ENCODE measurements at places on chromosomes 5 and 9.

DNA sequence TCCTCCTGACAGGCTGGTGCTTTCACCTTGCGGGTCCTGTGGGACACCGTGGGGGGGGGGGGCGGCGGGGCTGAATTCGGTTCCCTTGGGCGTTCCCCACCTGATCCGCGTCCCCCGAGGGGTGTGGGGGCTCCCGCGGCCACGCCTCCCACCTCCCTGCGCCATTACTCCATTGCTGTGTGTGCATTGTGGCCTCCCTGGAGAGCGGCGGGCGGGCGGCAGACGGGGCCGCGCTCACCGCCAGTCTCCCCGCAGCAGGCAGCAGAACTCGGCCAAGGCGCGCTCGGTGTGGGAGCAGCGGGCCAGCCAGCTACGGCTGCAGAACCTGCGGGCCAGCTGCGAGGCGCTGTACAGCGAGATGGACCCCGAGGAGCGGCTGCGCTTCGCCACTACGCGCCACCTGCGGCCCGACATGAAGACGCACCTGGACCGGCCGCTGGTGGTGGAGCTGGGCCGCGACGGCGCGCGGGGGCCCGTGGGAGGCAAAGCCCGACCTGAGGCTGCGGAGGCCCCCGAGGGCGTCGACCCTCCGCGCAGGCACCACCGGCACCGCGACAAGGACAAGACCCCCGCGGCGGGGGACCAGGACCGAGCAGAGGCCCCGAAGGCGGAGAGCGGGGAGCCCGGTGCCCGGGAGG lies 145.3 kb downstream of the CACNA1B start:
- no peak for DNase-seq

GRCh38 chr5:66718374-66719002 lies 122.3 kb downstream of the MAST4 start:
- peak; percentile 44 for DNase-seq

DNA sequence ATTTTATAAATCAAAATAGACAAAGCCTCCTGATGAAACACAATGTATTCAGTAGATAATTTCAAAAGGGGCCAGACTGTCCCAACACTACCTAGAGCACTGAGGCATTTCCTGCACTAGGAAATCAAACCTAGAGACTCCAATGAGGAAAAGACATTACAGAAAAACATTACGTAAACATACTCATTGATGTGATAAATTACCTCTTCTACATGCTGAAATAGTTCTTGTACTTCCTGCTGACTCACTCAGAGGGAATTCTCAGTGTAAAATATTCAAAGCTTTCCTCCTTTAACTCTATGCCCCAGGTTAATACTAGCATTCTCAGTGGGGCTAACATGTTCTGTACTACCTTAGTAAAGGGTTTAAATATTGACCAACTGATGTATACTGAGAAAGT lies 178.0 kb downstream of the ESM1 start:
- DNase-seq: no peak

- DNase-seq: no peak
Measured at GRCh38 chr9:4356306-4356705, 56.4 kb upstream of the GLIS3 start.

GRCh38 chr9:13865869-13866268 lies 448.1 kb downstream of the NFIB start:
- no peak for DNase-seq

DNA sequence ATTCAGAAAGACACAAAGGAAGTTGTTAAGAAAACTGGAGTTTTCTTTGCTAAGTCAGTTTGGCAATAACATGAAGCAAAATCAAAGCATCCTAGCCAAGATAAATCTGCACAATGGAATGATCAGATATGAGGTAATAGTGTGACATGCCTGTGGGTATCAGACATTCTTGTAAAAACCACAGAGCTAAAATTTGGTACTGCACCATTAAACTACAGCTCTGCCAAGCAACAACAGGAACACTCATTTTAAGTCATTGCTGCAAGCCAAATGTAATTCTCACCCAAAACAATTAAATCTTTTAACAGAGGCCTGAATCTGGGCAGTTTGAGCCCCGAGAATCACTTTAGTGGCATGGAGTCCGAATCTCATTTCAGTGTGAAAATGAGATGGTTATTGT lies 96.6 kb downstream of the VCAN start:
- peak; percentile 24 for DNase-seq

DNA sequence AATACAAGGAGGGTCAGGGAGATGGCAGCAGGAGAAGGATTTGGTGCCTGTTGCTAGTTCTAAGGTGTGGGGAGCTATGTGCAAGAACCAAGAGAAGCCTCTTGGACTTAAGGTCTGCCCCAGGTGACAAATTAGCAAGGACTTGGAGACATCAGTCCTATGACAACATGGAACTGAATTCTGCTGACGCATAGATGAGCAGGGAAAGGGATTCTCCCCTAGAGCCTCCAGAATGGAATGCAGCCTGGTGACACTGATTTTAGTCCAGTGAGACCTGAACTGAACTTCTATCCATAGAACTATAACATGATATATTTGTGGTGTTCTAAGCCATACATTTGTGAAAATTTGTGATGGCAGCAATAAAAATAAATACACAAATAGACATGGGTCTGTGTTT lies 215.6 kb downstream of the ESM1 start:
- DNase-seq: no peak

DNA sequence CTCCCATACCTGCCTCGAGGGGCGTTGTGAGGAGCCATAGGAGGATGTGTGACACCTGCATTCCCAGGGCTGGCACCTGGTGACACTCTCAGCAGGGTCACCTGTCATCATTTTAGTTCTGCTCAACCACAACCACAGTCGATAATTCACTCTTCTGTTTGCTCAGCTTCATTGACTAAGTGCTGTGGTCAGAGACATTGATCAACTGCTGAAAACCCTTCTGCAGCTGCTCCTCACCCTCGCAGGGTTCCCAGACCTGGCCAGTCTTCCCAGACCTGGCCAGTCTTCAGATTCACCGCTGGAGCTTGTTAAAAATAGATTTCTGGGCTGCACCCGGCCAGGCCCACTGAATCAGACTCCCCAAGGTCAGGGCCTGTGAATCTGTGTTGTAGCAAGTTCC lies 92.8 kb downstream of the MVB12B start:
- no peak for DNase-seq

- DNase-seq: no peak
Measured at GRCh38 chr9:116450378-116451139, 236.5 kb upstream of the TRIM32 start.

DNA sequence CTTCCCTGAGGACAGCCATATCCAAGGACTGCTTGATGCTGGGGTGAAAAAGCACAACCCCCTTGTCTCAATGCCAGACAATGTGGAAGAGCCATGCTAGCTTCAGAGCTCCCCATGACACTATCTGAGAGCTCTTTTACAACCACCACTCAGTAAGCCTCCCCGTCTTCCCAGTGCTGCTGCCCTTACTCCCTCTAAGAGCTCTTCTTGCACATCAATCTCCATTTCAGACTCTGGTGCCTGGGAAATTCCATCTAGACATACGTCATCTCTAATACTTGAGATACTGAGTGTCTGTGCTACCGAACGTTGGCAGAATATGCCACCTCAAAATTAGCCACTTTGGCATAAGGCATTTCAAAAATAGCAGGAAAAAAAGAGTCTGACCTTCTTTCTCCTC lies 94.5 kb downstream of the EDIL3 start:
- DNase-seq: no peak

- DNase-seq: no peak
Measured at GRCh38 chr9:133080161-133080560, 18.4 kb downstream of the CEL start.

- no peak for DNase-seq
Measured at GRCh38 chr9:22112870-22113821, 104.0 kb upstream of the CDKN2B start.

GRCh38 chr9:90801241-90801972 lies at the start of gene SYK:
SYK (plus strand) TSS chr9:90801819; CDS start chr9:90843899, 42,080 bp downstream.
- DNase-seq: peak; percentile 83

GRCh38 chr5:120738568-120738967 lies 274.5 kb downstream of the PRR16 start:
- no peak for DNase-seq

- DNase-seq: no peak
Measured at GRCh38 chr9:2916382-2916985, 72.6 kb upstream of the PUM3 start.

GRCh38 chr5:176647843-176648473 lies 674 bp downstream of the TSPAN17 start:
- no peak for DNase-seq

- no peak for DNase-seq
Measured at GRCh38 chr9:92652461-92652860, 17.5 kb downstream of the IPPK start.

DNA sequence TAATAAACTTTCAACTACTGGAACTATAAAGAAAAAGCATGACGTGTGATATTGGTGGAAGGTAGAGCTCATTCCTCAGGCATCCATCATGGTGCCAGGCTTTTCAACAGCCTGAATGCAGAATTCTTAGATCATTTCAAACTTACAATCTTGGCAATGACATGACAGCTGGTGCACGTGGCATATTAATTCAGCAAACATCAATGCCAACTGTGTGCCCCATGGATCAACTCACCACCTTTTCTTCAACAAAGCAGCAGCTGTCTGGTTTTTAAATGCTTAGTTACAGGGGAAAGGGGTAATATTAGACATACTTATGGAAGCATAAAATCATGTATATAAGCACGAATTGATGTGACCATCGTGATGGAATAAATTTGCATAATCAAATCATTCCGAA lies 56.0 kb upstream of the OR13F1 start:
- no peak for DNase-seq

GRCh38 chr5:122350496-122350895 lies 38.5 kb downstream of the SNCAIP start:
- no peak for DNase-seq

GRCh38 chr9:71764891-71765290 lies 3.4 kb downstream of the CEMIP2 start:
- no peak for DNase-seq

DNA sequence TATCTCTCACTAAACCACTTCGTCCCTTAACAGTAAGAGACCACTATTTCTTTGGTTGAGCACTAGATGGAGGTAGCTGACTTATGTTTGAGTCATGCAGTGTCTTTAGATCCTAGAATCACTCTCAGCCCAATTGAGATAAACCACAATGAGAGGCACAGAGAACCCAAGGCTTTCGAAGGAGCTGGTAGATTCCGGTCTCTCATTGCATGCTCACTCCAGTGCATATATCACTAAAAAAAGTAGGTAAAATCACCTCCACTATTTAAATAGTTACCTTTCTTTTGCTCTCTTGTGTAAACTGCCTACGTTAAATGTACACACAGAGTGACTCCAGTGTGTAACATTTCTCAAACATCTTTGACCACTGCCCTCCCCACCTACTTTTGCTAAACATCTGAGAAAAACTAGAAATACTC lies 27.6 kb downstream of the ACTL7A start:
- no peak for DNase-seq

DNA sequence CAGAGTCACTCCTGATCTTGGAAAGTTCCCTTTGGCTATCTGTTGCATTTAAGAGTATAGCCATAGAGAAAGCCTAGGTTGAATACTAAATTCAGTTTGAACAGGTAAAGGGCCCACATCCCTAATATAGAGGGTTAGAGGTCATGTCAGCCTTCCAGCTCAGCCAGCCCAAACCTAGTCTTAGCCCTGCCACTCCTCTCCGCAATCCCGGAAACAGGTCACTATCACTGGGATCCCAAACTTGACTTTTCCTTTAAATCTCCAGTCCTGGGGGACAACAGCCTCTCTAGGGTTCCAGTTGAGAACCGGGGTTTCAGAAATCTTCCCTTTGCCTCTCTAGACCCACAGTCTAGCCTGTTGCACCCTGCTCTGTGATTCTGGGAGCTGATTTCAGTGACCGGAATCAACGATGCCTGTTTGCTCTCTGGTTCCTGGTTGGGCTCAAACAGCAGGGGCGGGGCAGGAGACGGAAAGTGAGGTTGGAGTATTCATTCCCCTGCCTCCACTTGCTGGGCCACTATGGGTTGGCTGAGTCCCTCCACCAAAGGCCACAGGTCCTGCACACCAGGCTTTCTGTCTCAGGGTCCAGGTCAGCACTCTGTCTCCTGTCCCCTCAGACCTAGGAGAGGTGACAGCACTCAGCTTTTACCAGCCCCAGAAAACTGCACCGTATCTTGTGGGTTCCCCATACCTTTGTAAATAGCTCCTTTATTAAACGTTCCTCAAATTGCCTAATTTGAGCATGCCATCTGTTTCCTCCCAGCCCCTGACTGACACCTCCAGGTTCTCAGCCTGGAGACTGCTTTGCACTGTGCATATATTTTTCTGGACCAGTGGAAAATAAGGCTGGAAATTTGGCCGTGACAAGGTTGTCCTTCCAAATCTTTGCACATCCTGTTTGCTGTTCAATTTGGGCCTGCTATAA lies 23.8 kb upstream of the CPEB4 start:
- no peak for DNase-seq

DNA sequence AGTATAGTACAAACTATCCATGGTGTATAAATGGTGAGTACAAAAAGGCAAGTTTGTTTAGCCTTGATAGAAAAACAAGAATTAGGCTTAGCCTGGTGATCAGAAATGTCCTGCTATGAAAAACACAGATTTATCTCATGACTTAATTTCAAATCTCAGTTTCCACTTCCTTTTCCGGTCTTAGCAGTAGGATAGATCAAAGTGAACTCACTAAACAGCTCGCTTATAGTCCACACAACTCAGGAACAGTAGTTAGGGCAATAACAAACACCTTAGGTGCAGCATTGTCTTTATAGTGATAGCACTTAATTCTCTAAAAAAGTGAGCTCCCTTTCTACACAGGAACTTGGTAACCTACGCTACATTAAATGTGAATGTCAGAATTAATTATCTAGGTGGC lies 11.4 kb downstream of the GOLGA1 start:
- DNase-seq: no peak

GRCh38 chr5:64125521-64125920 lies 40.1 kb upstream of the RNF180 start:
- DNase-seq: no peak

DNA sequence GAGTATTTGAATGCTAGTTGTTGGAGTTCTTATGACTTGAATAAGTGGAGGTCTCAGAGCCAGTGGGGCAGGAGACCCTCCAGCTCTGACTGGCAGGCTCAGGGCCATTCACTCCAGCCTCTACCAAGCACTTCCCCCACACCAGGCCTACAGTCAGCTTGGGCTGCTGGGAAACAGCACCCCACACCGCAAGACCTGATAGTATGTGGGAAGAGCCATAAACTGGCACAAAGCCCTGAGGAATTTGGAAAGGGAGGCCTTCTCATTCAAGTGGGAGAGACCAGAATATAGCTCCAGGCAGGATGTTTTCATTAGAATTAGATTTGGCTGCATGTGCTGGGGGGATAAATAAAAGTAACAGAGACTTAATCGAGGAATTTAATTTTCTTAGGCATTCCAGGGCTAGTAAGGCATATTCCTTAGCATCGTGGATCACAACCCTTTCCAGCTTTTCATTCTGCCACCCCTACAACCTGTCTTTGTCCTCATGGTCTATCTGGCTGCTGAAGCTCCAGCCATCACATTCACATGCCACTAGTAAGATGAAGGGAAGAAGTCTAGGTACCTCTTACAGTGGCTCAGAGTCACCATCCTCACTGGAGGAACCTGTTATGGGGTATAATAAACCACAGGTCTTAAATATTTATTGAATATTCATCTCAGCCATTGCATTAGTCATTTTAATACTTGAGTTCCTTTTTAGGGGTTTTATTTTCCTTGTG lies 47.5 kb downstream of the TMOD1 start:
- no peak for DNase-seq
